Smooth muscle cell of the pulmonary artery (primary cell): ENCODE measurements at places on chromosomes 12 and 14. TPM values are rescaled to one million over a fixed set of nuclear protein-coding genes. Genes with fewer than 3 reads are reported as not detected.

Gene LRR1
- total RNA-seq = 6.8 and 8.0 TPM in 2 replicates

Gene HVCN1
- 2.3 and 2.7 TPM in 2 replicates for total RNA-seq

Gene PLEKHG7
- not detected in 2 replicates for total RNA-seq

Gene FLRT2
- 7.9 and 29.4 TPM in 2 replicates for total RNA-seq

Gene LMBR1L
- 42.7 and 47.0 TPM in 2 replicates for total RNA-seq

Gene ERP27
- not detected in 2 replicates for total RNA-seq

Gene HECTD4
- 38.8 and 42.7 TPM in 2 replicates for total RNA-seq

Gene PARP11
- total RNA-seq = 4.7 and 6.4 TPM in 2 replicates

Gene ADGRD1
- 1.4 and 3.1 TPM in 2 replicates for total RNA-seq

Gene SYCP3
- 0.07 and 0.33 TPM in 2 replicates for total RNA-seq

Gene INSM2
- not detected in 2 replicates for total RNA-seq

Gene RND1
- 0.26 and 0.30 TPM in 2 replicates for total RNA-seq

Gene CPNE6
- total RNA-seq = not detected in 2 replicates

Gene DEPDC4
- 0.46 and 1.1 TPM in 2 replicates for total RNA-seq

Gene RNASE9
- not detected in 2 replicates for total RNA-seq

Gene AKAP6
- 10.1 and 47.7 TPM in 2 replicates for total RNA-seq

Gene LRTM2
- not detected in 2 replicates for total RNA-seq

Gene GPR132
- total RNA-seq = 0.03 and 0.26 TPM in 2 replicates

Gene OR4K15
- not detected in 2 replicates for total RNA-seq

Gene MYF5
- not detected in 2 replicates for total RNA-seq

Gene RNF212B
- total RNA-seq = not detected in 2 replicates

Gene CMAS
- total RNA-seq = 24.1 and 26.0 TPM in 2 replicates

Gene RNASE2
- total RNA-seq = not detected in 2 replicates

Gene BTG1
- total RNA-seq = 36.8 and 61.4 TPM in 2 replicates

Gene B4GALNT3
- total RNA-seq = 0.13 and 0.36 TPM in 2 replicates

Gene AJUBA
- 43.2 and 61.2 TPM in 2 replicates for total RNA-seq

Gene RAB15
- total RNA-seq = 3.8 and 5.2 TPM in 2 replicates

Gene AMHR2
- not detected in 2 replicates for total RNA-seq

Gene ZNF839
- total RNA-seq = 8.3 and 10.2 TPM in 2 replicates

Gene SPX
- total RNA-seq = 1.2 and 2.0 TPM in 2 replicates

Gene EEF1AKMT3
- 6.1 and 10.7 TPM in 2 replicates for total RNA-seq

Gene RARG
- total RNA-seq = 40.9 and 47.0 TPM in 2 replicates

Gene SYT1
- 2.0 and 25.2 TPM in 2 replicates for total RNA-seq

Gene FOXN4
- total RNA-seq = not detected in 2 replicates

Gene TMTC2
- 9.3 and 17.1 TPM in 2 replicates for total RNA-seq

Gene SRRM4
- total RNA-seq = not detected in 2 replicates

Gene LYZ
- not detected in 2 replicates for total RNA-seq

Gene CCDC177
- total RNA-seq = not detected in 2 replicates

Gene KNTC1
- 10.5 and 12.1 TPM in 2 replicates for total RNA-seq

Gene PYM1
- 18.1 and 19.2 TPM in 2 replicates for total RNA-seq

Gene KCNMB4
- total RNA-seq = 1.3 and 1.6 TPM in 2 replicates

Gene GPR65
- total RNA-seq = 0.07 and 0.26 TPM in 2 replicates

Gene C12orf54
- total RNA-seq = not detected in 2 replicates

Gene CKB
- total RNA-seq = 16.1 and 27.5 TPM in 2 replicates

Gene RPL6
- 686 and 807 TPM in 2 replicates for total RNA-seq

Gene KRT2
- not detected in 2 replicates for total RNA-seq

Gene IFI27
- 9.1 and 10.9 TPM in 2 replicates for total RNA-seq

Gene P2RX2
- not detected in 2 replicates for total RNA-seq

Gene MYRFL
- total RNA-seq = 0.07 TPM in 1 of 2 replicates, not detected in the other

Gene AICDA
- total RNA-seq = not detected in 2 replicates

Gene CLECL1
- total RNA-seq = not detected in 2 replicates
